ENCODE measurements at places on chromosomes 12 and 14.

GRCh38 chr12:95593266-95593871 is 42.1 kb upstream of the USP44 start:
- no peak for DNase-seq

DNA sequence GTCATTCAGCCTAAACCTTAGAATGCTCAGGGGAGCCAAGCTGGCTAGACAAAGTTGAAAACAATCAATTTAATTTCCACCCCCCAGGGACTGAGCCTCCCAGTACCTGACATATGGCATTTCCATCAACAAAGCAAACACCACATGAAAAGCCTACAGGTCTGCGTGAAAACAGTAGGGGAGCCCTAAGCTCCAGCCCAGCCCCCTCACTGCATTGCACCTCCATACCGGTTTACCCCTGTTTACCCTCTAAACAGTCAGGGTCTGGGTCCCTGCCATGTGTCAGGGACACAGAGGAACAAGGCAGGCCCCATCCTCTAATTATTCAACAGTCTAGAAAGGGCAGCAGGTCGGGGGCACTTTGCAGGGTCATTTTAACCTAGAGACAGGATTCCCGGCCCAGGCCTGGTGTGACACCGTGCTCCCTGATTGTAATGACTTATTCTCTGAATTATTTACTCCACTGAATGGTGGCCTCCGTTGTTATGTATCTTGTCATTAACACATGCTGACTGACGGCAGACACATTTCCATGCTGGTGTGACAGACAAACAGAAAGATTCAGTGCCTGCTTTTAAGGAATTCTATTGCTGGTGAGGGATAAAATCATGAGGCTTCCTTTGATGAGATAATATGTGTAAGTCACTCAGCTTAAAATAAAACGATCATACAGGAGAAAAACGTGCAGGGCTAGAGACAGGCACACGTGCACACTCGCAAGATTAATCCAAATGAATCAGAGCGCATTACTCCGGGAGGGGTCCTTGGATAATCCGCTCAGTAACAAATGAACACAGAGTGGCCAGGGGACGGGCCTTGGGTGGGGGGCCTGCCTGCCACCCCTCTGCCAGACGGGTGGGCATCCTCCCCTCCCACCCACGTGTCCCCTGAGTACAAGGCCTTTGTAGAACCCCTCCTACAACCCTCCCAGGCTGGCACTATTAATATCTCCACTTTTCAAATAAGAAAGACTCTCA is 23.2 kb downstream of the CCDC88C start:
- no peak for DNase-seq

- DNase-seq: no peak
Observed at GRCh38 chr14:81416981-81417380, 16.9 kb upstream of the STON2 start.

DNA sequence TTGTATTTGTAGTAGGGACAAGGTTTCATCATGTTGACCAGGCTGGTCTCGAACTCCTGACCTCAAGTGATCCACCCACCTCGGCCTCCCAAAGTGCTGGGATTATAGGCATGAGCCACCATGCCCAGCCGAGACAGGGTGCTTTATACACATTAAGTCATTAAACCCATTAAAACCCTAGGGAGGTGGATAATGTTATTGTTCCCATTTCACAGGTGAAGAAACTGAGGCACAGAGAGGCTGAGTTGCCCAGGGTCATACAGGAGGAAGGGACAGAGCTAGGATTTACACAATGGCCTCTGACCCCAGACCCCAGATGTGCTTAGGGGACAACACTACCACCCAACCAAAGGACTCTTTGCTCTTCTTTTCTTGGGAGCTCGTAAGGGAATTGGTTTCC is 51.0 kb upstream of the RIN3 start:
- DNase-seq: no peak

GRCh38 chr12:15856097-15856982 is 25.8 kb upstream of the STRAP start:
- peak; percentile 53 for DNase-seq

DNA sequence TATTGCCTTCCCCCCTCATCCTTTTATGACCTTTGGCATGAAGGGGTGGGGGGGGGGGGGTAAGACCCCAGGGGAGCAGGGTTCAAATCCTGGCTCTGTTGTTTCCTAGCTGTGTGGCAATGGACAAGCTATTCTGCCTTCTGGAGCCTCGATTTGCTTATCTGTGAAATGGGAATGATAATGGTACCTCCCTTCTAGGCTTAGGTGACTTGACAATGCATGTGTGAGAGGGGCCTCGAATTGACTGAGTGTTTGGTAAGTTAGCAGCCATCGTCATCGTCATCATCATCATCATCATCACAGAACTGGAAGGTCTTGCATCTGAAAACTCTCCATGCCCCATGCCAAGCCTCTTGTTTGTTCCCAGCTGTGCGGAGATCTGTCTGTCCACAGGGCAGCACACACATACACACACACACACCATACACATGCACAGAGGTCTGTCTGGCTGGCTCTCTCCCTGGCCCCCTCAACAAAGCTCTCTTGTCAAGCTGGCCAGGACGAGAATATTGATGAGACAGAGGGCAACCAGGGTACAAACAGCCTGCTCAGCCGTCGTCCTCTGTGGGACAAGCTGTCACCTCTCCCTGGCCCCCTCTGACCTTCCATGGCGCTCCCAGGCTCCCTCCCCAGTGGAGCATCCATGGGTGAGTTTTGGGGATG is 5.9 kb upstream of the SDS start:
- DNase-seq: no peak

DNA sequence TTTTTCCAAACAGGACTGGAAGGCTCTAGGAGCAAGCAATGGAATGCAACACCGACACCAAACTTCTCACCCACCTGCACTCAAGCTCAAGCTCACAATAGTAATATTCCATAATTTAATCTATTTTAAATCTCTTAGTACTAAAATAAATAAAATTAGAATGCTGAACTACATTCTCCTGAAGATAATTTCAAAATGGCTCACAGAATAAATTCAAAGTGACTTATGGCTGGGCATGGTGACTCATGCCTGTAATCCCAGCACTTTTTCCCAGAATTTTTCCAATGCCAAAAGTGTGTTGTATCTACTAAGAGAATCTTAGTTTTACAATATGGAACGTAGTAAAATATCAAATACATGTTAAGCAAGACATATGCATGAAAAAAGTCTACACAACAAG is 31.5 kb downstream of the DUSP16 start:
- no peak for DNase-seq

- no peak for DNase-seq
Observed at GRCh38 chr12:76674669-76675315, 89.1 kb upstream of the ZDHHC17 start.

DNA sequence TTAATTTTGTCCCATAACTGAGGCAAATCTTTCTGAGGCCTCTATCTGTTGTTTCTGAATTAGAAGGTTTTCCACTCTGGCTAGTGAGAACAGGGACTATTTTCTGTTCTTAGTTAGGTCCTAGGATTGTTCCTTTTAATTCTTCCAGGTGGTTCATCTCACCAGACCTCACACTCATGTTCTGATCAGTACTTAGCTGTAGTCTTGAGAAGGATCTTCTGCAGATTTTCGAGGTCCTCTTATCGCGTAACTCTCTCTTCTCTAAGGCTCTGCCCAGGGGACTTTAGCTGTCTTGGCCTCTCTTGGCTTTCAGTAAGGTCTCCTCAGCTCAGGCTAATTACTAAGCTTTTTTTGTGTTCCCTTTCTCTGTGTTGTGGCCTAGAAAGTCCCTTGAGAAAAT is 201.1 kb downstream of the ETNK1 start:
- no peak for DNase-seq

GRCh38 chr12:48927261-48927660 is 2.0 kb upstream of the FKBP11 start:
- no peak for DNase-seq

DNA sequence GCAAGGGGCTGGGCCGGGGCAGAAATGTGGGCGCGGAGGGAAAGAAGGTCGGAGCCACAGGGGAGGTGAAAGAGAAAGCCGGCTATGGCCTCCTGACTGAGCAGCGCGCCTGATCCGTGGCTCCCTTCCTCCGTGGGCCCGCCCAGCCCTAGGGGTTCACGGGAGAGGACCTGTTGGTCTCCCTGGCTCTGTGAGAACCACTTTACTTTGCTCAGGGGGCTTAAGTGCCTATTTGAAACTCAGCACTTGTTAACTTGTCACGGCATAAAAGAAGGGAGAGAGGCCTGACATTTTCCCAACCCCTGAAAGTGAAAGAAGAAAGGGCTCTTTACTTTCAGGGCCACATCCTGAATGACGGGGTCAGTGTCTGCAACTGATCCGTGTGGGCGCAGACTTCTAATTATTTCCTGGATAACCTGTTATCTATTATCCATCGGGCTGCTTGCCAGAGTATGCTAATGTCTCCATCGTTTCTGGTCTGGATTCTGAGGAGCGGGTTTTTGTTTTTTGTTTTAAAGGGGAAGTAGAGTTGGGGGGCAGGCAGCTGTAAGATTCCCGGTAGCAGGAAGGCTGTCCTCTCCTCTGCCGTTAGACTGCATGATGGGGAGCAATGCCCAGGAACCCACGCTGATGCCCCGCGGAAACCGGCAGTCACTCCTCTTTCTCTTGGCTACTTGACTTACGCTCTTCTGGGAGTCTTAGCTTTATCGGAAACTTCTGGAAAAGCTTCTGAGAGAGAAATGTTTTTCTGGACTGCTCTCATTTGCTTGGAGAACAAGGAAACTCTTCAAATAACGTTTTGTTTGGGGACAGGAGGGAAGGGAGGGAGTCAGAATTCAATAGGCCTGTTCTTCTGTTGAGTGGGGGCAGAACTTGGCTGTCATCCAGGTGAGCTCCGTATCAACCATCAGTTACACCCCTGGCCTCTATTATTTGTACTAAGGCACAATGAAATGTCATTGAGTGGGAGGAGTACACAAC is 127.7 kb upstream of the MAX start:
- DNase-seq: peak; percentile 52

GRCh38 chr12:117986705-117987469 is 18.1 kb upstream of the KSR2 start:
- DNase-seq: no peak

GRCh38 chr14:102043251-102044025 is 43.4 kb downstream of the HSP90AA1 start:
- DNase-seq: no peak

- DNase-seq: no peak
Observed at GRCh38 chr12:51505360-51506105, 80.9 kb downstream of the SLC4A8 start.

GRCh38 chr14:99595034-99595433 is 9.0 kb downstream of the CCDC85C start:
- peak; percentile 48 for DNase-seq

DNA sequence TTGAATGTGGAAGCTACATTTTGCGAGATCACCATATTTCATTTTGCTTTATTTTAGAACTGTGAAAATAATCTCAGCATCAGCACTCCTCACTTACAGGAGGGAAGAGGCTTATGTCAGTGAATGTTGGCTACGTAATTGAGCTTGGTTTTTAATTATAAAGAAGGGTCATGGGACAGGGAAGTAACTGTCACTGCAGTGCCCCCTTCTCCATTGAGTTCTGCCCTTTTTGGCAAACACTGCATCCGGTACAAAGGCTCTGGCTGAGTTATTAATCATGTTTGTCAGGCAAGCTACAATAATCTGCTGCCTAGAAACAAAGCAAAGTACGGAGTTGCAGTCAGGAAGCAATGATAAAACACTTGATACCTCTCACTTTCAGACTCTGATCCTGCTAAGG is 546.7 kb downstream of the SNAPC1 start:
- DNase-seq: no peak

DNA sequence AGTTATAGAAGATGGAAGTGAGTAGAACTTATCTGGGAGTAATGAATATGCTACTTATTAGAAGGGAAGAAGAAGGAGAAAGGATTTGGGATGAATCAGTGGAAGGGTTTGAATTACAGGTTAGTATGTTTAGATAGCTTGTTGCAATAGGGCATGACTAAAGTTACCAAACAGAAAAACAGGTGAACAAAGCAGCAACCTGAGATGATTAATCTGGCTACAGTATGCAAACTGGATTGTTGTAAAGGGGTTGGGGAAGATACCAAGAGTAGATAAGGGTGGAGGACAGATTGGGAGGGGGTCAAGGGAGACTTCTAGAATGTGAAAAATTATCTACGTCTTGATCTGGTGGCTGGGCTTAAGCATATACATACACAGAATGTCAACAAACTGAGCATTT is 73.4 kb upstream of the CLEC14A start:
- no peak for DNase-seq

DNA sequence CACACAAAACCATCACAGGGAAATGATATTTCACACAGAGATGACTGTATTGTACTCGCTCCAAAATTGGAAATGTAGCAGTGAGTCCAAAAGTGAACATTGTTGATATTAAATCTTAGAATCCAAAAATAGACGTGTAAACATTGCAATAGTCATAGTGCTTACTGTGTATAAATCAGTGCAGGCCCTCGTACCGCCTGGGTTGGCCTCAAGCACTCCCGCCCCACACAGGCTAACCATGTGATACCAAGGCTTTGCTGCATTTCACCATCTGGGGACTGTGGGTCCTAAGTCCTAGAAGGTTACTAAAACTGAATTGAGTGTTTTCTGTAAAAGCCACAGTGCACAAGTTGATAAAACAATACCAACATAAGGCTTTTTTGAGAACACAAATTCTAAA is 107.3 kb downstream of the PPP2R5E start:
- DNase-seq: no peak

- DNase-seq: no peak
Observed at GRCh38 chr14:56810147-56810719, at the start of gene OTX2. TSS of gene OTX2 (minus strand) at chr14:56810479. CDS start at chr14:56805456, 5,023 bp downstream.

- no peak for DNase-seq
Observed at GRCh38 chr14:65071544-65071943, 30.8 kb downstream of the MAX start.

- DNase-seq: no peak
Observed at GRCh38 chr14:104994978-104995377, 9.4 kb downstream of the CLBA1 start.

DNA sequence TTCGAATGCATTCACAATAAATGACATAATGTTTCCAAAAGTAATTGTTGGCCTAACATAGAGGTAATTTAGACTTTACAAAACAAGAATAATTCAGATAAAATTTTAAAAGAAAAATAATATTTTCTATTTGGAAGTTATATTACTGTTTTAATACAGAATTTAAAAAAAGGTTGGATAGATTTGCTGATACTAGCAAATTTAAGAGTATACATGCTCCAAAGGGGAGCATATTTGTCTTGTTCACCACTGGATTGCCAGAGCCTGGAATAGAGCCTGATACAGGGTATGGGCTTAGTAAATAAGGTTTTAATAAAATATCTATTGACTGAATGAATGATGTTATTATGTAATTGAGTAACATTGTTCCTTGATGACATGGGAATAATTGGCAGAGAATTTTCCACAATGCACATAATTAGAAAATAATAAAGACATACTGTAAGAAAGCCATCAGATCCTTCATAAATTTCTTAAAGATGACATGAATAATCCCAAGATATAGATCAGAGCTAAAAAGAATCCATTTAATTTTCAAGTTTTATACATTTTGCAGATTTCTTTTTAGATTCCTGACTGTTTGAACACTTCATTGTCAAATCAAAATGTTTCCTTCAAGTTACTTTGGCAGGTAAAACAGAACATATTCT is 305.3 kb downstream of the SLC6A15 start:
- no peak for DNase-seq

- no peak for DNase-seq
Observed at GRCh38 chr12:90899456-90900182, 55.4 kb downstream of the CCER1 start.

All from activated CD4-positive, alpha-beta T cell treated with anti-CD3 and anti-CD28 coated beads for 48 hours (primary cell).